ENCODE measurements at places on chromosomes 7 and 10. TPM values are rescaled to one million over a fixed set of nuclear protein-coding genes. Genes with fewer than 3 reads are reported as not detected.

DNA sequence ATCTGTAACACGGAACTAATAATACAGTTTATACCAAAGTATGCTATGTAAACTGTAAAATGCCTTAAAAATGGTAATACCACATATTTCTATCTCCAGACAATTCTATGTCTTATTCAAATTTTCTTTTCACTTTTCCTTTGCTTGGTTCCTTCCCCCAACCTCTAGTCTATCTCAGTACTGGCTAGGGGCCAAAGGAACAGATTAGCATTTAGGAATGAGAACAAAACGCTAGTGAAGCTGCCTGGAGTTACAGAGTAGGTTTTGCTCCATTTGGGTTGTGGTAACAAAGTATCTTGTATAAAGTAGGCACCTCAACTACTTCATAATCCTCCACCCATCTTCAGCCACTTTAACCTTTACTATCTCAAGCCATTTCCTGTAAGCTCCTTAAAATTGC is 94.1 kb downstream of the HBP1 start:
- DNase-seq: no peak

GRCh38 chr10:118926441-118926840 is 103.1 kb upstream of the NANOS1 start:
- no peak for DNase-seq

DNA sequence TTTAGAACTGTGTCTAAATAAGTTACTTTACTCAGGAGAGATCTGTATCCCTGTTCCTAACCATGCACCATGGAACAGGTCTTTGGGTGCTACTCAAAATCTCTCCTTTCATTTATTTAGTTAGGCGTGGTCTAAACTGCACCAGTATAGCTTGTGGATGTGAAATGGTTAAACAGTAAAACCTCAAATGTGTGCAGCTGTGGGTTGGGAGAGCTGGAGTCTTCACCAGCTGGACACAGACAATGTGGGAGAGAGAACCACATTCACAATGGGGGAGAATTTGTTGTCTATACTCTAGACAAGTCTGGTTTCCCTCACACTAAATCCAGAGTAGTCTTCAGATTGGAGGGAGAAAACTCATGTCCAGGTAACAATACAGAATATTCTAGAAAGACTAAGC is 31.2 kb upstream of the IKZF1 start:
- DNase-seq: no peak

- DNase-seq: no peak
Observed at GRCh38 chr7:45652630-45653029, 78.5 kb downstream of the ADCY1 start.

GRCh38 chr7:136066304-136067143 is 89.4 kb upstream of the MTPN start:
- no peak for DNase-seq

GRCh38 chr10:77505431-77506334 is 131.9 kb downstream of the KCNMA1 start:
- DNase-seq: no peak

DNA sequence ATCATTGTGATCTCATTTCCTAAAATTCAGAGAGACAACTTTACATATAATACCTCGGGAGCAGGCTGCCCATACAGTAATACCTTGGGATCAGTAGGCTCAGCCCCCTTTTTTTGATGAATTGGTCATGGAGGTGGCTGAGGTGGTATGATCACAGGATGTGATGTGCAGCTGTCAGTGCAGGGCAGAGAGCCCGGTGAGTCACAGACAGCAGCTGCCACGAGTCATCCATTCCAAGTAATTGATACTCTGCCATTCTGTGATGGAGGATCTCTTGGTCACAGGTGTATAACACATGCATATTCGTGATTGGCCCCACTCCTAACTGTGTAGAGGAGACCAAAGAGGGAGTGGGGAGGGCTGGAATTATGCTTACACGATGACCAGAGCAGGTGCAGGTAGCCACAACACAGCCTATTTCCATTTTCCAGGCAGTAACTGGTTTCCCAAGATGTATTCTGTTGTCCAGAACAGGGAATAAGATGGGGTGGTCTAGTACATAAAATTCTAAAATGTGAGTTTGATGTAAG is 14.1 kb downstream of the NRCAM start:
- no peak for DNase-seq

SEMA3A gene
- polyA plus RNA-seq: 33.5 TPM

CABCOCO1 gene
- 1.5 TPM for polyA plus RNA-seq

HOXA11 gene
- not detected for polyA plus RNA-seq

LAMB1 gene
- 31.8 TPM for polyA plus RNA-seq

All from cardiac muscle cell (in vitro differentiated cells and primary cell).